ENCODE measurements at places on chromosomes 12 and 14.

GRCh38 chr14:100584056-100585031 lies 2.9 kb downstream of the BEGAIN start:
- no peak for DNase-seq

- DNase-seq: no peak
These were observed 6.0 kb downstream of the FAR2 start for GRCh38 chr12:29155079-29155478.

- peak; percentile 32 for DNase-seq
These were observed 15.4 kb upstream of the TMEM120B start for GRCh38 chr12:121697093-121697698.

DNA sequence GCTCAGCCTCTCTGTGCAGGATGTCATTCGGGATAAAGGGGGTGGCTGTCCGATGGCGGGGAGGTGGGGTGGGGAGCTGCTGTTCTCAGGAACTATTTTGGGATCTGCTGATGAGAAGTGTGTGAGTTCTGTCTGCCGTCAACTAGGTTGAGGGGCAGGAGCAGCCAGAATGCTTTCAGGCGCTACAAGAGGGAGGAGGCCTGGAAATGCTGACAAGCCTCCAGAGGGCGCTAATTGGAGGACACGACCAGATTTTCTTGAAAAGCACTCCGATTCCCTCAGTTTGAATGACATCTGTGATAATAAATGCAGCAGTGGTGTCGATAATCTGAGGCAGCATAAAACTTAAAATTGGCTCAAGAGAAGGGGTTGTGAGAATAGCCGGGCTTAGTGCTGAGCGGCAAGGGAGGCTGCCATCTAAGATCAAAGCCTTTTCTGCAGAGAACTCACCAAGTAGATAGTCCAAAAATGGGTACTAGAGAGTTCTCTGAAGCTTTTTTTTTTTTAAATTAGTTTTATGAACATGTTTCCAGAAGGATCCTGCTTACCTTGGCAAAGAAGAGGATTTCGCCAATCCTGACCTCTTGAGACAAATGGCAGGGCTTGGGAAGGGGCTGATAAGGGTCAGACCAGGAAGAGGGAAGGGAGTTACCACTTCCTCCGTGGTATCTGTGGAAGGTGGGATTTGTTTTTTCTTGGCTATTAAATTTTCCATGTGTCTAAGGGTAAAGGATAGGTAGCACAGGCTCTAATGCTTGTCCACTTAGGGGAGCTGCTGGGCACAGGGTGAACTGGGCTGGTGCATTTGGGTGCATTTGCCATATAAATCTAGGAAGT lies 94.4 kb downstream of the CRACR2A start:
- DNase-seq: no peak

GRCh38 chr12:71014180-71014785 lies 93.7 kb upstream of the PTPRR start:
- DNase-seq: peak; percentile 28

GRCh38 chr12:81617915-81618314 lies 141.2 kb downstream of the PPFIA2 start:
- no peak for DNase-seq

DNA sequence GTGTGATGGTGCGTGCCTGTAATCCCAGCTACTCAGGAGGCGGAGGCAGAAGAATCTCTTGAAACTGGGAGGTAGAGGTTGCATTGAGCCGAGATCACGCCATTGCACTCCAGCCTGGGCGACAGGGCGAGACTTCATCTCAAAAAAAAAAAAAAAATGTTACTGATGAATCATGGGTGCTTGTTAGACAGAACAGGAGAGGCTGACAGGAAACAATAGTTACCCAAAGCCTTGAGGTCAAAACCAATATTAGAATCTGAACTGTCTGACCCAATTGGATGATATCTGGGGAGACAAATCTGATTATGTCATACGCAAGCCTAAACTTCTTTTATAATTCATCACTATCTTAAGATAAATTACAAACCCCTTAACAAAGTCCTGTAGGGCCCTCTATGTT lies 40.7 kb upstream of the KIF21A start:
- DNase-seq: no peak

DNA sequence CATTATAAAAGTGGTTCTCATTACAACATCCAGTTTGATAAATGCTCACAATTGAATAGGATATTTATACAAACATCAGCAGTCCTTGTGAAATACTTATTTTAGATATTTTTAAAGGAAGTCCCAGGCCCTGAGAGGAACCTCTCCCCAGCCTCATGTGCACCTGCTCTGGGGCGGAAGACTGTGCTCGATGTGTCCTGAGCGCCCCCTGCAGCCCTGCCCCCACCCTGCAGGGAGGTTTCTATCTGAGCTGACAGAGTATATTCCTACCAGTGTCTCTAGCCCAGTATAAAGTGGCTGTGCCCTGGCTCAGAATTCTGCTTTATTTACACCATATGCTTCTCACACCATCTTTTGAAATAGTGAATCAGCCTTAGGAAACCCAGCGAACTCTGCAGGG lies 1349.1 kb downstream of the TMEM121 start:
- DNase-seq: no peak

DNA sequence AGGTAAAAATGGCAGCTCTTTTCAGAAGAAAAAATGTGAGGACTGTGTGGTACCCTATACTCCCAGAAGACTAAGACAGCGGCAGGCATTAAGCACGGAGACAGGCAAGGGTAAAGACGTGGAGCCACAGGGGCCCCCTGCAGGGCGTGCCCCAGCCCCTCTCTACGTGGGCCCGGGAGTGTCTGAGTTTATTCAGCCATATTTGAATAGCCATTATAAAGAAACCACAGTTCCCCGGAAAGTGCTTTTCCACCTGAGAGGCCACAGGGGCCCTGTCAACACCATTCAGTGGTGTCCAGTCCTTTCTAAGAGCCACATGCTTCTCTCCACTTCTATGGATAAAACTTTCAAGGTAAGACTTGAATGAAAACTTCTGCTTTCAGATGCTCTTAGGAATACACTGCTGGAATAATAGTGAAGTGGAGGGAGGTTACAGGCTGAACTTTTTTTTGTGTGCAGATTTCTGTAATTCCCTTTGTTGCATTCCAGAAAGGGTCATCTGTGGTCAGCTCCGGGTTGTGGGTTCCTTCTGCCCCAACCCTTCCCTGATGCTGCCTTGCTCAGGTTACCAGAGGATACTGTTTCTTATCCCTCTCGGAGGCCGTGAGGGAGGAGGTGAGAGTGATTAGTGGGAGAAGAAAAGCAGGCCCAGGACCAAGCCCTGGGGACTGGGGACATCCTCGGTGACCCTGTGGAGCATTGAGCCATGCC lies 58.4 kb downstream of the SLC25A47 start:
- peak; percentile 37 for DNase-seq

DNA sequence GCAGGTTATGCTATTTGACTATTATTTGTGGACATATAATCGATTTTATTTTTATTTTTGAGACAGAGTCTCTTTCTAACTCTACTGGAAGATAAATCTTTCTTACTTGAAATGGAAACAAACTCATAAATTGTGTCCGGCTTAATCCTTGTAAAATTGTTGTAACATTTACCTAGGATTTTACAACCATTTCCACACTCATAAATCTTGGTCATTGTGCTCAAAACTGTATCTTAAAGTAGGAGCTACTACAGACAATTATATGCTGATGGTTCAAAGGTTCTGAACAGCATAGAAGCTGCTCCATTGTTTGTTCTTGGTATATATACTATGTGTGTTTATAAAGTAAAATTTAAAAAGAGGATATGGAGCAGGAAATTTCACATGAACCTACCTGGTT lies 4.6 kb upstream of the ARF6 start:
- no peak for DNase-seq

- no peak for DNase-seq
These were observed 103.7 kb downstream of the CMKLR1 start for GRCh38 chr12:108235197-108235984.

DNA sequence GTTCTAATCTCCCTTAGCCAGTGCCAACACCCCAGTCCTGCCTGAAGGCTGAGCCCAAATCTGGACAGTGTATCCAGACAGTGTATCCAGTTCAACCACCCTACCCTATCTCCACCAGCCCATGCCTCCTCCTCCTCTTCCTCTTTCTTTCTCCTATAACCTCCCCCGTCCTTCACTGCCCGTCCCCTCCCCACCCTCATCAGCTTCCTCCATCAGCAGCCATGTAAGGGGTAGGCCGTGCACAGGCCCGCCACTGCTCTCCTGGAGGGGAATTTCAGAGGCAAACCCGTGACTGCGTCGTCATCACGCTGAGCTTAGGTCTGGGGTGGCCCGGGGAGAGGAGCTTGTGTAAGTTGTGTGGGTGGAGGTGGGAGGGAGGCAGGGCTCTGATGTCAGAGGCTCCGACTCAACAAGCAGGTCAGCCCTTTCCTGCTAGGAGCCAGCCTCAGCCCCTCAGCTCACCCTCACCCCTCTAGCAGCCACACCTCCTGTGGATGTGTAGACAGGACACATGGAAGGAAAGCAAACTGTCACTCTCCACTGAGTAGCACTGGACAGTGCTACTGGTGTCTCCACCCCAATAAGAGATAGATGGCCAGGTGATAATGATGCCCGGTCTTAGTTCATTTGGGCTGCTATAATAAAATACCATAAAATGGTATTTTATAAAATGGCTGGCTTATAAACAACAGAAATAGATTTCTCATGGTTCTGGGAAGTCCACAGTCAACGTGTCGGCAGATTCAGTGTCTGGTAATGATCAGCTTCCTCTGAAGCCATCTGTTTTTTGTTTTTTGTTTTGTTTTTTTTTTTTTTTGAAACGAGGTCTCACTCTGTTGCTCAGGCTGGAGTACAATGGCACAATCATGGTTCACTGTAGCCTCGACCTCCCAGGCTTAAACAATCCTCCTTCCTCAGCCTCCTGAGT lies 50.5 kb downstream of the IRF2BPL start:
- DNase-seq: no peak

DNA sequence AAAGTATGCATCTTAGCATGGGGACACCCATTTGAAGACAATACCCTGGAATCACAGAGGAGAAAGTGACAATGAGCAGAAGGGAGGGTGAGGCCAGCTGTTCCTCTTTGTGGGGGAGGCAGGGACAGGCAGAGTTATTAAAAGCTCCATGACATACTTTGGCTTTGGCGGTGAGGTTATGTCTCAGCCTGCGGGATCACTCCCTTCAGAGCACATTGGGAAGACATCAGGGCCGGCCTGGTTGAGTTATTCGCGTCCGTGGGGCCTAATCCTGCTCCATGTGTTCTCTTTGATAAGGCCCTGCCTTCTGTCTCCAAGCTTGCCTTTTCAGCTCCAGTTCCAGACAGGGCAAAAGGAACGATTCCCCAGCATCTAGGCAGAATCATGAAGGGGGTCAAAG lies 98.8 kb upstream of the NTF3 start:
- DNase-seq: no peak

- no peak for DNase-seq
These were observed 721.7 kb downstream of the GALC start for GRCh38 chr14:87271331-87271730.

DNA sequence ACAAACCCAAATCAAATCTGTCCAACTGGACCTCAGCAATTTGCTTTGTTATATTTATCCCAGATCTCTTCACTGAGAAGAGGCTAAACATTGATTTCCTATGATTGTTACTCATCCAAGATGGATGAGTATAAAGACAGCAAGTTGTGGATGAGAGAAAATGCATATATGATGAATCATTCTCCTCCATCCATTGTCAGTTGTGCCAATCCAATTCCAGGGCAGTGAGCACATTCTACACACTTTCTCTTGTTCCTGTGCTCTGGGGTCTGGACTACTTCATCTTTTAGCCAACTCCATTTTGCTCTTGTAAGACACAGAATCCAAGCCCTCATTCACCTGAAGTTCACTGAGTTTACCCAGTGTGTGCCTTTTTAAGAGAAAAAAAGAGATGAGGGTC lies 105.7 kb downstream of the GCH1 start:
- DNase-seq: no peak

DNA sequence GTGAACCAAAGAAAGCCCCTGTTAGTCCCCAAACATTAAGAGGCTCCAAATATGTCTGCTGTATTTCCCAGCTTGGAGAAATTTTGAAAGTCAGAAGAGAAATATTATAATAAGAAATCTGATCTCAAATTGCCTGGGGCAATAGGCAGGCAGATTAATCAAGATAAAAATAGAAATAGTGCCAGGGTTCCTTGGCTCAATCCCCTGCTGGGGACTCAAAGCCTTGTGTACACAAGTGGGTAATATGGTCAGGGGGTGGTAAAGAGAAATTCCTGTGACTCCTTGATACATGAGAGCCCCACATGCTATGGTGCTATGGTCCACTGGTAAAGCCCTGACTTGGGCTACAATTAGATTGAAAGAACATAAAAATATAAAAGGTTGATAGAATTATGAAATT lies 41.3 kb upstream of the ARID2 start:
- no peak for DNase-seq

GRCh38 chr12:62466594-62467491 lies at the start of gene MON2:
MON2 (plus strand) TSS chr12:62466826; CDS start chr12:62467208, 382 bp downstream.
- DNase-seq: peak; percentile 81

- no peak for DNase-seq
These were observed 15.7 kb downstream of the ASPG start for GRCh38 chr14:104101086-104101621.

DNA sequence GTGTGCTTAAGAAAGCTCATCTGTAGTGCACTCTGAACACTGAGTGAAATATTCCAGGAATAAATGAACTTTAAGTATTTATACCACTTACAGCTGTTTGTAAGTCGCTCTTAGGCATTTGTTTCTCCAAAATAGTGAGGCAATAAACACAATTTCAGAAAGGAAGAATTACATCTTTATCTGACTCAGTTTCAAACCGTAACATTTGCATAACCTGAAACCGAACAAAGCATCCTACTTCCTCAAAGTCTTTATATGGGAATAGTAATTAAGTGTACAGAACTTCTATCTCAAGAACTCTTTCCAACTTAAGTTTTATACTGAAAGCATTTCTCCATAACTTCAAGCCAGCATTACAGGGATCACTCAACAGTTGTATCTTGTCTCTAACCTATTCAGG lies 58.4 kb downstream of the SOX5 start:
- DNase-seq: no peak

DNA sequence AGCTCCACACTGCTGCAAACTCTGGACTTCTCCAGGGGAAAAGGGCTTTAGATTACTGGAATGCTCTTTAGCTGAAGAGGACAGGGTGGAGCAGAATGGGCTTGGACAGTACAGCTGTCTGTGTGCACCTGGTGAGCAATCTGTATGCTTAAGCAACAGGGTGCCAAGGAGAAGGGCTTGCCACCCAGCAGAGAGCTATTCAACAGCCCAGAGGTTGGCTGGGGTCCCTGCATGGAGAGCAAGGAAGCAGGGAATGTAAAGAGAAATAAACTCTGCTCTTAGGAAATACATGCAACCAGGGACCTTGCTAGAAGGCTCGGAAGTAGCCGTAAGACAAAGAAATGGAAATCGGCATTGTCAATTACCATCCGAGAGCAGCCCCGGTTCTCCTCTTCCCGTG lies 53.0 kb upstream of the CORO1C start:
- DNase-seq: no peak

All from SW480 (cell line).